Iris pigment epithelial cell (primary cell): ENCODE measurements at places on chromosomes 2 and 18.

DNA sequence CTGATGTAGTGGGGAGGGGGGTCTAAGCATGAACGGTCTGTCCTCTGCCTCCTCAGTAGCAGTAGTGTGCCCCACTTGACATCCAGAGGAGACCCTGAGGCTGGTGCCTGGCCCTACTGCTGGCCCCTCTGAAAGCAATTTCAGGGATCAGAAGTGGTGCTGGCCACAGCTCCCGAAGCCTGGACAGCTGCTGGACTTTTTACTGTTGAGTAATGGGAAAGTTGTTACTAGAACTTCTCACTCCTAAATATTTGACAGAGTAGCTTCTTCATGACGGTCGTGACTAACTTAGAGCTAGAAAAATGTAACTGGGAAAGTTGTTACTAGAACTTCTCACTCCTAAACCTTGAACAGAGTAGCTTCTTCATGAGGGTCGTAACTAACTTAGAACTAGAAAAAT lies 23.3 kb downstream of the CTDP1 start:
- no peak for DNase-seq

DNA sequence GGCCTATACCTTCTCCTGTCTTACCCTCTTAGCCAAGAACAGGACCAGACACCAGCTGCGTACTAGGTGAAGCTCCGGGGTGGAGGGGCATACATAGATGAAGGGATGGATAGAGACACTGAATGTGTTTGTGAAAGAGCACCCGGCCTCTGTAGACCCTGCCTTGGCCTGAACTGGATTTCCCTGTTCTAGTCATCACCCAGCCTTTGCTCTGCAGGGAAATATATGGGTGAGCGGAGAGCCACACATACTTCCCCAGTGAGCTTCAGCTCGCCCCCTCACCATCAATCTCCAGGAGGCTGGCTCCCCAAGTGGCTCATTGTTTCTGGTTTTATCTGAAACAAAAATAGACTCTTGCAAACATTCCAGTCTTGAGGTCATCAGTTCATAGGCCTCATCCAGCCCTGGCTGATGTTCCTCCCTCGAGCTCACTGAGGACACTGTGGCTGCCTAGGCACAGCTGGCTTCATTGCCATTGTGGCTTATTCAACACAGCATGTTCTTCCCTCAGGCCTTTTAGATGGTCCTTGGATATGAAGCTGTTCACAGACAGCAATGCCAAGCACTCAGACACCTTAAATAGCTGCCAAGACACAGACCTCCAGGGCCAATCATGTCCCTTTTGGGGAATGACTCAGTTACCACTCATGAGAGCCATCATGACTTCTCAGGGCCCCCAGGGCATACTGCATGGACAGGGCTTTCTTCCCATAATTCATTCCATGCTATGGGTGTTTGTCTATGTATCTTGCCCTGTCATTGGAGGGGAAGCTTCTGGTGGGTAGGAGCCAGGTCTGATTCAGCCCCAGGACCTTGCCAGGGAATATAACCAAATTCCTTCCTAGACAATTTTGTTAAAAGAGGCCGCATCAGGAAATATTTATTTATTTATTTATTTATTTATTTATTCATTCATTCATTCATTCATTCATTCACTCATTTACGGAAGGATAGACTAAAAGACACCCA lies 82.4 kb downstream of the TTC32 start:
- peak; percentile 79 for DNase-seq

- no peak for DNase-seq
Measured at GRCh38 chr2:199128476-199129229, 329.1 kb downstream of the SATB2 start.

DNA sequence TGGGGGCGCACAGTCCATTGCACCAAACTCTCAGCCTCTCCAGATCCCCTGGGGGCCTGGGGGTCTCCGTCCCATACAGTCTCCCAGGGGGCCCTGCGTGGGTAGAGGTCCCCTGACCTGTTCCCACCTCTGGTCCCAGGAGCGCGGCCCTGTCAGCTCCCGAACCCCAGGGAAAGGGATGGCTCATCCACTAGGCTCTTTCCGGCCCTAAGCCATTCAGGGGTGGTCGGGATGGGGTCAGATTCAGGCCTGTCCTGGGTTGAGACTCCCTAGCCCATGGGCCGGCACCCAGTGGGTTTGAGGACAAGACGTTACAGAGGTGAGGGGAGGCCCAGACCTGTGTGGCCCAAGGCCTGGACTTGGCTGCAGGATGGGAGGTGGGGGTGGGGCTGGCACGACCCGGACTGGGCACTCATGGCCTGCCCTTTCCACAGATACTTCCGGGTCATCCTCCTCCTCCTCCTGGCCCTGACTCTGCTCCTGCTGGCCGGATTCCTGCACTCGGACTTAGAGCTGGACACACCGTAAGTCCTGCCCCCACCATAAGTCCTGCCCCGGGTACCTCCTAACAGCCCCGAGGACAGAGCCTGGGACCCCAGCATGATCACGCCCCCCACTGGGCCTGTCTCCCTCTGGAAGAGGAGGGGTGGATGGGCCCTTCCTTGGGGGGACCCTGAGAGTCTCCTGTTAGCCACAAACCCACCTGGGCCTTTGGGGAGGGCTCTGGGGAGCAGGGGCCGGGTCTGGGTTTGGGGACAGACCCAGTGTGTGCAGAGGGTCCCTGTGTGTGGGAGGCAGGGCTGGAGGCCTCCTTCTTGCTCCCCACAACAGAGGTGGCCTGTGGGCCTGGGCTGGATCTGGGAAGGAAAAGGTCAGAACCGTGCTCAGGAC lies 10.1 kb upstream of the NEU4 start:
- DNase-seq = no peak

DNA sequence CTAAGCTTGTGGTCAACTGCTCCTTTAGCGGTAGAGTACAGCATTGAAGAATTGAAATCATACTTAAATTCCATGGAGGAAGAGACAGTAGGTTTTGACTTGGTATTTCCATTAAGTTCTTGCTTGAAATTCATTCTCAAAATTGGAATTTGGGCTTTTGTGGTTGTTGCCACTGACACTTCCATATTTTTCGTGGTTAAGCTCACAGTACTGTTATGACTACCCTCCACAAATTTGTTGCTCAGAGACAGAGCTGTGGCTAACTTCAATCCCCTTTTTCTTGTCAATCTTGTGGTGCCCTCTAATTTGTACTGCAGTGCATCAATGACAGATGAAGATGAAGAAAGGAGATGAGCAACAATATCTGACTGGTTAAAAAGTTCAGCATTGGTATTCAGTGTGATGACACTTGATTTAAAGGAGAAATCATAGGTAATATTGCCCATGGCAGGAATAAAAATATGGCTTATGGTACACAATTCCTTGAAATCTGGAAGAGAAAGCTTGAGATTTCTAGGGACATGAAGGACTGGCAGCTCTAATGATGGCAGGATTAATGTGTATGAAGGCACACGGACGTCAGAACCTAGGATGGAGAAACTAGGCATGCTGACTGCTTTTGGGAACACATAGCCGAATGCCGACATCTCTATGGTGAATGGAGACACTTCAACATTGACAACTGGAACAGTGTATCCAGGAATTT lies 37.3 kb downstream of the APOB start:
- DNase-seq = no peak

- no peak for DNase-seq
Measured at GRCh38 chr18:54899500-54899899, 59.8 kb downstream of the CCDC68 start.

DNA sequence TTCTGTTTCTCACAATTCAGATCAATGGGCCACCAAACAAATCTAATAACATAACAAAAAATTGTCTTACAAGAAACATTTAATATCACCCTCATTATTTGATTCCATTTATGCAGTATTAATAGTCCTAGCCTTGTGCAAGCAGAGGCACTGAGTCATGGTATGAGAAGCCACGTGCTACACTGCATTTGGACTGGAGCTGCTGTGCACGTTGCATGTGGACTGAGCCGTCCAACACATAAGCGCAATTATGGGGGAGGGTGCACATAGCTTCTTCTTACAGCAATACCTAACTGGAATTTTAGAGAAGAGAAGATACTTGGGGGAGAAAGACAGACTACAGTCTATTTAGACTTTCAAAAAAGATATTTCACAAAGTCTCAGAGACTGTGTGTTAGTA lies 329.6 kb upstream of the ID2 start:
- no peak for DNase-seq

- peak; percentile 50 for DNase-seq
Measured at GRCh38 chr2:146874260-146874658, 970.6 kb upstream of the ACVR2A start.

- DNase-seq = no peak
Measured at GRCh38 chr2:173952267-173953046, 12.7 kb downstream of the SP3 start.

GRCh38 chr2:223729781-223730180 lies 107.6 kb downstream of the AP1S3 start:
- DNase-seq = no peak

- no peak for DNase-seq
Measured at GRCh38 chr2:88815282-88815681, 123.8 kb downstream of the RPIA start.

DNA sequence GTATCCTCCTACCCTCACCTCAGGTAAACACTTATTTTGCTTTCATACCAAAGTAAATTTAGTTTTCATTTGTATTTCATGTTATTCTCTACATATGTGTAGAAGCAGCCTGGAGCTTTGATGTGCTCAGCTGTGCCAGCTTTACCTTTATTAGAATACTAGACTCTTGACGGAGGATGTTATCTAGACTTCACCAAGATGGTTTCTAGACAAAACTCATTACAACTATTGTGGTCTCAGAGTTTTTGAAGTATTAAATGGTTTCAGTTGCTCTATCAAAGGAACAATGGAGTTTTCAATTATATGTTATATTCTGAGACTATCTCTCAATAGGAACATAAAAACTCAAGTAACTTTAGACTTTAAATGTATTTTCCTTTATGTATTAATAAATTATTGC lies 5.0 kb upstream of the IL18RAP start:
- DNase-seq = no peak

- DNase-seq = no peak
Measured at GRCh38 chr2:177000061-177000714, 212.4 kb upstream of the HNRNPA3 start.

DNA sequence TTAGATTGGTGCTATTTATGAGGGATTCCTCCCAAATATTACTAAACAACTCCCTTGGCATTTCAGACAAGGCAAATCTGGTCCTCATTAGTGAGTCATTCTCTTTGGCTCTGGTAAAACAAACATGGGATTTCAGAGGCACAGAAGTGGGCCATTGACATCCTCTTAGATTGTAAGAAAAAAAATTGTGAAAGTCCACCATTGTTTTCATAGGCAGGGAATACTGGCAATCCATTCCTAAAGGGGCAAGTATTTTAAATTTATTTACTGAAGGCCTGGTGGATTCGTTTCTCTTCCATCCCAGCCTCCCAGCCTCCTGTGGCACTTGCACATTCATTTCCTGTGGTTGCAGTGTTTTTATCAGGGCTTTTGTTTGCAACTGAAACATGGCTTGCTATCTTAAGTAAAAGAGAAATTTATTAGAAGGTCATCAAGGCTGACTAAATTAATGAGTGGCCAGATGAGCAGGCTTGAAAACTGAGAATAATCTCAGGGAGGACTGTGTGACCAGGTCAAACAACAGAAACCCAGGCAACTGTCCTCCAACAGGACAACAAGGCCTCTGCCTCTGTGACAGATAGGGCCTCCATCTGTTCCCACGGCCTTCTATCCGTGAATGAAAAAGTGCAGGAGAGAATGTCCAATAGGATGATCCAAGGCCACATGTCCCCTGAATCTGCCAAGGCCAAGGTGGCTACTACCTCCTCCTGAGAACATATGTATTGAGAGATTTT lies 23.1 kb upstream of the TNFAIP6 start:
- peak; percentile 90 for DNase-seq

GRCh38 chr2:155815851-155816250 lies 516.7 kb downstream of the NR4A2 start:
- DNase-seq = peak; percentile 18

GRCh38 chr2:213161759-213162515 lies 10.5 kb upstream of the IKZF2 start:
- DNase-seq = peak; percentile 80

- DNase-seq = no peak
Measured at GRCh38 chr18:71079606-71080005, 790.8 kb downstream of the SOCS6 start.

GRCh38 chr18:23740105-23740830 lies 51.0 kb downstream of the LAMA3 start:
- DNase-seq = no peak

GRCh38 chr18:2920546-2921343 lies 73.9 kb downstream of the EMILIN2 start:
- DNase-seq = no peak

- no peak for DNase-seq
Measured at GRCh38 chr2:208584378-208584985, 177.9 kb downstream of the PTH2R start.

- DNase-seq = peak; percentile 29
Measured at GRCh38 chr2:218252509-218253231, 8.1 kb upstream of the GPBAR1 start.

GRCh38 chr2:14492920-14493503 lies 139.5 kb upstream of the LRATD1 start:
- DNase-seq = peak; percentile 90

DNA sequence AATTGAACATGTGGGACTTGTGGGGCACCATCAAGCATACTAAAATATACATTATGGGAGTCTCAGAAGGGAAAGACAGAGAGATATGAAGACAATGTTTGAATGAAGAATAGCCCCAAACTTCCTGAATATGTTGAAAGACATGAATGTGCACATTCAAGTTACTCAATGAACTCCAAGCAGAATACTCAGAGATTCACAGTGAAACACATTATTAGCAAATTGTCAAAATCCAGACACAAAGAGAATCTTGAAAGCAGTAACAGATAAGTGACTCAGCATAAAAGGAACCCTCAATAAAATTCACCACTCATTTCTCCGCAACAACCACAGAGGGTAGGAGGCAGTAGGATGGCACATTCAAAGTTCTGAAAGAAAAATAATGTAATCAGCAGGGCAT lies 8.8 kb downstream of the C2orf92 start:
- DNase-seq = no peak

- DNase-seq = no peak
Measured at GRCh38 chr2:33409417-33409955, 67.0 kb upstream of the RASGRP3 start.

GRCh38 chr2:167793725-167794124 lies 453.7 kb downstream of the STK39 start:
- DNase-seq = no peak

- DNase-seq = no peak
Measured at GRCh38 chr18:74166386-74166785, 18.1 kb downstream of the TIMM21 start.

- DNase-seq = no peak
Measured at GRCh38 chr2:96920801-96921560, 51.1 kb upstream of the SEMA4C start.

- no peak for DNase-seq
Measured at GRCh38 chr2:129103936-129104878, 785.5 kb upstream of the HS6ST1 start.

DNA sequence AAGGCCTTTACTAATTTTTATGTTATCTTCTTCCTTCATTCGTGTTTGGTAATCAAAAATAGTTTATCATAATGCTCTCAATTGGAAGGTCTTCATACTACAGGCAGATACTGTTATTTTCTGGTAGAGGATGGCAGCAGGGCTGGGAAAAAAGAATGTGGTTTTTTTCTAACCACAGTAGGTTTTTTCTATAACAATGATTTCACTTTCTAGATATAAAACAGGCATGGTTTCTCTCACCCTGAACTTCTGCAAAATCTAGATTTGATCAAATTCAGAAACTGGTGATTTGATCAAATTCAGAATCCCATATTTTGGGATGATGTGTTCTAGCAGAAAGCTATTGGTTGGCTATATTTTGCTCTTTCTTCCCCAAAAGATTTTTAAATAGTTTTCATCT lies 27.6 kb downstream of the BCL11A start:
- no peak for DNase-seq
